Activated CD4-positive, alpha-beta T cell treated with anti-CD3 and anti-CD28 coated beads, Interleukin-2, Interleukin-4, amounts not matched to agents 100 ng/mL and 50 ng/mL, durations not matched to agents 16 hours and 8 hours (primary cell): ENCODE measurements at places on chromosomes 2 and 18.

- no peak for DNase-seq
Observed at GRCh38 chr2:171490577-171490976, 31.7 kb upstream of the CYBRD1 start.

GRCh38 chr18:54830866-54831265 lies 2.6 kb downstream of the RAB27B start:
- DNase-seq: no peak

- DNase-seq: no peak
Observed at GRCh38 chr18:22020127-22020866, 149.1 kb upstream of the GATA6 start.

DNA sequence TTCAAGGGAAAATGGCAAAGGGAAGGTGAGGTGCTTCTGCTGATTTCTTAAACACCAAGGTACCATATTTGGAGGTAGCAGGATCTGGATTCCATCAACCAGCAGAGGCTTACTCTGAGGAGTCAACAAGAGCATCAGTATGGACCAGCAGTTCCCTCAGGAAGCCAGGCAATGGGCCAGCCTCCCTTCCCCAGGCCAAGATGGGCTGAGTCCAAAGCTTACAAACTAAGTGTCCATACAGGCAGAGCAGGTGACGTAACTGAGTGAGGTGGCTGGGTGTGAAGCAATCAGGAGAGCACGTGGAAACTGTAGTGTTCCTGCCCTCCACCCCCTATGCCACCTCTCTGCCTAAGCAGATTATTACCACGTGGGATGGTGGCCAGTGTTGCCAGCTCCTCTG lies 134.2 kb upstream of the HNRNPA3 start:
- no peak for DNase-seq

DNA sequence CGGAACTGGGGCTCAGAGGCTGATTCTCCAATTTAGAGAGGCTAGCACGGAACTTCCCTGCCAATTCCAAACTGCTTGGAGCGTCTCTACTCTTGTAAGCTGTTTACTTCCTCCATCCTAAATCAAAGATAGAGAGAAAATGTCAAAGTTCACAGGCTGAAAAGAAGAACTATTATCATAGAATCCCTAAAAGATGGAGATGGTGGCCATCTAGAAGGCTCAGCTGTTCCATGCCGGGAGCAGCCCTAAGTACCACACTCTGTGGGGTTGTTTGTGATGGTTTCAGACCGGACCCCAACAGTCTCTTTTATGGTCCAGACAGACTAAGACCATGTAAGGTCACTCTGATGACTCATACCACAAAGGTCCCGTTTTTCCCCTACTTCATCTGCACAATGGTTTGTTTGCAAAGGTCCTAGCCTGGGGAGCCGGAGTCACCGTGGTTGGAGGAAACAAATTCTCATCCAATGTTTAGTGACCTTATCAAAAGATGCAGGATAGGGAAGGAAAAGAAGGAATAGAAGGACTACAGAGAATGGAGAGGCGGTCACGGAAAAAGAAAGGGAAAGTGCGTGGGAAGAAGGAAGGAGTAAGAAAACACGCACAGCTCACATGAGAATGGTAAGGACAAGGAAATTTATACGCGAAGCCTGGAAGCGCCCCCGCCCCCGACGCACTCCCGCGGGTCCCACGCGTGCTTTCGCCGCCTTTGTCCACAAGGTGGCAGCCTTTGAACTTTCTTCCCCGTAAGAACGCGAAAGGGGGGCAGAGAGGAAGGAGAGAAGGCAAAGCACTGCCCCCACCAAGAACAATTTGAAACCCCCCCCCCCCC lies 453 bp upstream of the ANTXR1 start:
- peak; percentile 9 for DNase-seq

DNA sequence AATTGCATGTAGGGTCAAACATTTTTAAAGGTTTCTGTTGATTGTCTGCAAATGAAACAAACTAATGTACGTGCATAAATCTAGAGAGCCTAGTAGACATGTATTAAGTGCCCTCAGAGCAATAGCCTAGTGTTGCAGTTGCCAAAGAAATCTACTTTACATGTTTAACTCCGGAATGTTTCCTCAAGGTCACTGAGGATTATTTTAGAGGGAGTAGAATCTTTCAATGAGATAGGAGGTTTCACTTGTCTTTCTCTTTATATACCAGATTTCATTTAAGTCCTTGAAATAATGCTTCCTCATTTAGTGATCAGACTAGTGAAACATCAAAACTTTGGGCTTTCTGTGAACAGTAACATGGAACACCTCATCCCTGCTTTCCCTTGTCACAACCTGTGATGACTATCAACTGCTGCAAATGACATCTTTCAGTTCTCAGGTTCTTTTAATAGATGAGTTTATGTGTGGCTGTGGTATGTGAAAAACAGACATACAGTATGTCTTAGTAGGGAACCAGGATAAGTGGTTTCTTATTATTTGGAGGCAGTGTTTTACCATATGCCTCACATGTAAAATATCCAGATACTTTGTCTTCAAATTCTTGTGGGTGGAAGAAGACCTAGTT lies 5.5 kb downstream of the UBE2E3 start:
- DNase-seq: no peak

DNA sequence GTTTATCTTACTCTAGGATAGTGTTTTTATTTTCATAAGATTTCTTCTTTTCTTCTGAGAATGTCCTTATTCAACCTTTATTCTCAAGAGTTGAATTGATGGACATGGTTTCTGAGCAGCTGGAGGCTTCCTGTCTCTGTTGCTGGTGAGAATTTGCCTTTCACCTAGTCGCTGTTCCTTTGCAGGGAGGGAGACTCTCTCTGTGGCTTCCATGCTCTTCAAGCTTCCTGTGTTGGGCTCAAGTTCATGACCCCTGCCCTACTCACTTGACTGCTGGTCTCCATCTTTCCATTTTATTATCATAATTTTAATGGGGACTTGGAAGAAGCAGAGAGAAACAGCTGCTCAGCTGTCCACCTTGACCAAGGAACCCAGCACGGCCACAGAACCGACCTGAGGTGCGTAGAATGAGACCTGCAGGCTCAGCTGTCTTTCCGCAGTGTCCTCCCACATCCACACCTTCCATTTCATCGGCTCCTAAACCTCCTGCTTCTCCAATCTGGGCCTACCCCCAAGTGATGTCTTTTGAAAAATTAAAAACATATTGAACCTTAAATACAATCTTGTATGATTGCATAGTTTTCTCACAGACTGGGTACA lies 24.2 kb downstream of the TMEM18 start:
- no peak for DNase-seq

DNA sequence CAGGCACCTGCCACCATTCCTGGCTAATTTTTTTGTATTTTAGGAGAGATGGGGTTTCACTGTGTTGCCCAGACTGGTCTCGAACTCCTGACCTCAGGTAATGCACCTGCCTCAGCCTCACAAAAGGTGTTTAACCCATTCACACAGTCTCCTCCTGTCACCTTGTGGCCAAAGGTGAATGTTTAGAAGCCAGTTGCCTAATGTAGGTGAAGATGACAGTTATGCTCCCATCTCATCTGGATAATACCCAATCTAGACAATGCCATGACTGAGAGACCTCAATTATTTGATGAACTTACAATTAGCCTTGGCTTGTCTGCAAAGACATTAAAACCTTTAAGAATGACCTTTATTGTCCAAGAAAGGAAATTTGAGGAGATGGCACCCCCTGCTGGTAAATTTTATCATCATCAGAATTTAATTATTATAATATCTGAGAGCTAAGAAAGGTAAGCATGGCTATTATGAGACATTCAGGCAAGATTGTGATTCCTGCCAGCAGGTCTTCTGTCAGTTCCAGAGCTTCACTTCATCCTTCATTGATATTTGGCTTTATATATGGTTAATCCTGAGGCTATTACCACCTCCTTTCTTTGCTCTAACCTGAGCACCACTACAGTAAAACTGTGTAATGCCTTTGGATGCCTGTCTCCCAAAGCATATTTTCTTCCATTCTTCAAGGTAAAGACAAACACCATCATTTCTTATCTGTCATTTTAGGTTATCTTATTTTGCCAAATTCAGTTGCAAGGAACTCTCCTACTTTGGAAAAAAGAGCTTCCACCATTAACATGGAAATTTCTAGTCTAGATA lies 117.6 kb downstream of the FAM124B start:
- peak; percentile 26 for DNase-seq

DNA sequence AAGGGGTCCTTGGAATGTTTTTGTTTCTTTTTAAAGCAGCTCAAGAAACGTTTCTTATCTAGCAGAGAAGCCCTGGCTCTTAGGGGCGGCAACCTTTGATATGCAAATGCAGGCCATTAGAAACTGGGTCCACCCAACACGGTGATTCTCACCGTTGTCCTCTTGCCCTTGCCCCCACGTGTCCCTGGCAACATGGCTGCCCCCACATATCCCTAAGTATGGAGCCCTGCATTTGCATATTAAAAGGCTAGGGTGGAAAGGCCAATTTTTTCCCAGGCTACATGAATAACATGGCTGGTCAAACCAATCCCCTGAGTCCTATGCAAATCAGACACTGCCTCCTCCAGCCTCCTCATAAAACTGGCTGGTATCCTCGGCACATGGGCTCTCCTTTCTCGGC lies 230.1 kb upstream of the SPOPL start:
- no peak for DNase-seq

DNA sequence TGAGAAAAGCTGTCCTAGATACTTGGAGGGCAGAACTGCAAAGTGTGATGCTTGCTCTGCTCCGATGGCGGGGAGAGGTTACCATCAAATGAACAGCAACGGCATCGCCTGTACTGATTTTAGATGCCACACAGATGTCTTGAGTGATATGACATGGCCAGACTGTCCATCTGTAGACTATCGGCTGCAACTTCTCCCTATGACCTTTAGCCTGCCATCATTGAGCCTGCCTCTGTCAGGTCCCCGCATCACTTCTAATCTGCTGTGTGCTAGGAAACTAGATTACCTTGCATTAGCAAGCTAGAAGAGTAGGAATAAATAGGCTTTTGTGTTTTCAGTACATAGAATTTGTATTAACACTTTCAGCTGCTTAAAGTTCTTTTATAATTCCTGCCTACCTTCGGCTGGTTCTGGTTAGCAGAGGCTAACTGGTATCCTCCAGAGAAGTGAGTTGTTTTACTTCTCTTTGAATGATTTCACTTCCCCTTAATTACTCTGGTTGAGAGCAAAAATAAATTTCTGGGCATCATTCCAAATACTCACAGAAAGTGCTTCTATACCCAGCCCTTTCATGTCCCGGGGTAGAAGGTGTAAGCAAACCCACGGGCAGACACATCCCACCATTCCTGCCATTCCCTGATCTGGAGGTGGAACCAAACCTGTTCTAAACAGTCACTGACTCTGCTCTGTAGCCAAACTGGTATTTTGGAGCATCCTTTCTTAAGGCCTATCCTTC lies 24.0 kb downstream of the GAREM2 start:
- no peak for DNase-seq

GRCh38 chr2:108460345-108461037 lies 11.5 kb downstream of the GCC2 start:
- peak; percentile 21 for DNase-seq

DNA sequence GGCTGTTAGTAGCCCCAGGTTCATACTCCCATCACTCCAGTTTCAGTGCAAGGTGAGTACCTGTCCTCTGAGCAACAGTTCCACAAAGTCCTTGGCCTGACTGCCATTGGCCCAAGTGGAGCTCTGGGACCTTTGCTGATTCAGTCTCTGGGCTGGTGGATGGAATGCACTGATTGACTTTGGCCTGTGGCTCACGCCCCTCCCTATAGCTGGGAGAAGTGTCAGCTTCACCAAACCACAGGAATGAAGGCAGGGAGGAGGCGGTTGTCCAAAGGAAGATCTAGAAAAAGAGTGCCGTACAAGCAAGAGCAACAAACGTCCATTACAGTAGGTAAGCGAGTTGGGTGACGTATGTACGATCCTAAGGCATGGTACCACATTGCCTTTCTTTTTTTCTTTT lies 34.0 kb downstream of the QPCT start:
- DNase-seq: no peak

DNA sequence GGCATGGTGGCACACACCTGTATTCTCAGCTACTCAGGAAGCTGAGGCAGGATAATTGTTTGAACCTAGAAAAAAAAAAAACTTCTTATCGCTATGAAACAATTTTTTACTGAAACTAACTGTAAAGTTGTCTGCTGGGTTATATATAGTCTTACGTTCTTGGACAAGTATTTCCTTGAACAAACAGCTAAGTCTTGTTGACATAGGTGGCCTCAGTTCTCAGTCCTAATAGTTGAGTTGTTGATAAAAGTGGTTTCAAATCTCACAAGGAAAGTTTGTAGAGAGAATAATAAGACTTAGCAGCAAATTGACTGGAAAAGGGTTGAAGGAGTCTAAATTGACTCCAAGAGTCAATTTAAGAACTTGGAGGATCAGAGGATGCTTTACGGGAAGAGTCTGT lies 166.5 kb upstream of the KCNJ3 start:
- no peak for DNase-seq

- peak; percentile 4 for DNase-seq
Observed at GRCh38 chr2:113357071-113357470, 78.3 kb upstream of the PAX8 start.

DNA sequence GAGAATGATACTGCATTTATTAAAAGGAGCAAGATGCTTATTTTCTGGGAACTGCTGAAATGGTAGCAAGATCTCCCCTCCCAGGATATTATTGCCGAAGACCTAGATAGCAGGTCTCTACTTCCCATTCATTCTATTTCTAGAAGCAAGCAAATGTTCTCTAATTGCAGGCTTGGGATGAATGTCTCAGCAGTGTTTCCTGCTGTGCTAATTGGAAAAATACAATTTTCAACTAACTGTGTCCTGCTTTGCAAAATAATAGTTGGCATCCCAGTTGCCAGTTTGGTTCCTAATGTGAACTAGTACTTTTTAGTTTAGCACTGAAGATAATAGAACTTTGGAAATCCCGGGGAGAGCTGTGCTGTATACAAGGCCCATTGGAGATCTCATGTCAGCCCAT lies 26.1 kb downstream of the SLC20A1 start:
- DNase-seq: no peak

- peak; percentile 31 for DNase-seq
Observed at GRCh38 chr2:63692002-63692606, 103.3 kb downstream of the MDH1 start.
